Muscle of back (tissue), 13 donors: ENCODE measurements at places on chromosomes 1 and 21.

- no peak for DNase-seq
These were observed 71.9 kb downstream of the DTL start for GRCh38 chr1:212107481-212107880.

DNA sequence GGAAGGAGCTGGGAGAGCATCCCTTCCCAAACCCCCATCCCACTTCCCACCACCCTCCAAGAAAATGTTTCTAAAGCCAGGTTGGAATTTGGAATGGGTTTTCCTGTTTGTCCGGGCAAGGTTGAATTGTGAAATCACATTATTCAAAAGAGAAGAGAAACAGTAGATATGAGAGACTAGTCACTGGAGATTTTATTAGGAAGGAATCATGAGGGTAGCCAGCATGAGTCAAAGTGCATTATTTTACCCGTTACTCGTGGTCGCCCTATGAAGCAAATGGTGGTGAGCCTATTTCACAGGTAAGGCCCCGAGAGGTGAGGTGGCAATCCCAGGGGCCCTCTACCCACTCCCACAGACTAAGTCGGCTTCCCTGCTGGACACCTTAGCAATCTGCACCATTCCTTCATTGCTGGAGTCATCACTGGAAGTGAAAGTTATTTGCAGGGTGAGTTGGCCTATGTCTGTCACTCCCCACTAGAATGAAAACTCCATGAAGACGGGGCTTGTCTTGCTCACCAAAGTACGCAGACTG, 52.8 kb downstream of the TOMM20 start:
- no peak for DNase-seq

DNA sequence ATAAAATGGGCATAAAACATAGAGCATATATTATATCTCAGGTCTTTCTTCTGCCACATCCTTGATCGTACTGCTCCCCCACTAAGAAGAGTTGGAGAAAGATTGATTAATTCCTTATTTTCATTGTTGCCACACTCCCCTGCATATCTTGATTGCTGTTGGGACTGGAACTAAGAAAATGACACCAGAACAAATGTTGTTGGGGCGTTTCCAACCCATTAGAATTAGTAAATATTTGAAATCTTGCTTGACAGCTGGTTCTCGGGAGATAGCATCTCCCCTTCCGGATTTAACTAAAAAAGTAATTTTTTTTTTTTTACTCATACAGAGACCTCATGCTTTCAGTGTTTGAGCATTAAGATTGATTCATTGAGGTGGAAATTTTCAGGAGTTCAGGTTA, 493.0 kb upstream of the PLXNA2 start:
- DNase-seq = no peak

GRCh38 chr1:152190589-152190988, 31.6 kb upstream of the RPTN start:
- no peak for DNase-seq

- DNase-seq = no peak
These were observed 24.5 kb downstream of the CNIH3 start for GRCh38 chr1:224640587-224640986.

- no peak for DNase-seq
These were observed 2.2 kb downstream of the PTGFRN start for GRCh38 chr1:116911779-116912469.

GRCh38 chr1:246477634-246478033, 29.4 kb downstream of the SMYD3 start:
- no peak for DNase-seq

GRCh38 chr1:39076127-39076798, 50.1 kb downstream of the NDUFS5 start:
- peak; percentile 79 for DNase-seq

GRCh38 chr1:116113615-116114014, 2.4 kb downstream of the MAB21L3 start:
- no peak for DNase-seq

DNA sequence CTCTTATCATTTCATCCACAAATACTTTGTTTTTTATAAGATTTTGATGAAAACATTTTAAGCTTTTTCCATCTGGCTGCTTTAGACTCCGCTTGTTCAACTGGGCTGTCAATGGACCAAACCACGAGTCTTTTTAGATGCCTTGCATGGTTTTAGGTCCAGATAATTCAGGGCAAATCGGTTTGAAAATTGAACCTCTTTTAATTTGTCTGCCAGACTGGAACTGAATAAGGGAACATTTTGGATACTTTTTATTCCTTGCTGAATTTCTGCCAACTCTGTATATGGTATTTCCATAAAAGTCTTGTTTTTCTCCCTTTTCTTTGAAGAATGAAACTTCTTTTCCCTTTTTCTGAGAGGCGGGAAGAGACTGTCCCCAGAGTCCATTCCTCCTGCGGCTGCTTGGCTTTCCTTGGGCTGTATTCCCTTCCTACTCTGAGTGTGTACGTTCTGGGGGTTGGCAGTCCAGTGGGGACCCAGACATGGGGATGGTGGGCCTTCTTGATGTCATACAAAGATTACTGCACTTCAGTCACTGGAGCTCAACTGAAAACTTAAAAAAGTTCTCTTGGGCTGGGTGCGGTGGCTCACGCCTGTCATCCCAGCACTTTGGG, 46.5 kb upstream of the CNN3 start:
- peak; percentile 81 for DNase-seq

- no peak for DNase-seq
These were observed 87.8 kb downstream of the GLUL start for GRCh38 chr1:182303778-182304177.

- DNase-seq = no peak
These were observed 101.3 kb downstream of the PLPPR4 start for GRCh38 chr1:99365545-99365944.

- DNase-seq = no peak
These were observed 4.1 kb upstream of the HDGF start for GRCh38 chr1:156755527-156755950.

GRCh38 chr1:198079432-198079951, 77.3 kb upstream of the NEK7 start:
- no peak for DNase-seq

DNA sequence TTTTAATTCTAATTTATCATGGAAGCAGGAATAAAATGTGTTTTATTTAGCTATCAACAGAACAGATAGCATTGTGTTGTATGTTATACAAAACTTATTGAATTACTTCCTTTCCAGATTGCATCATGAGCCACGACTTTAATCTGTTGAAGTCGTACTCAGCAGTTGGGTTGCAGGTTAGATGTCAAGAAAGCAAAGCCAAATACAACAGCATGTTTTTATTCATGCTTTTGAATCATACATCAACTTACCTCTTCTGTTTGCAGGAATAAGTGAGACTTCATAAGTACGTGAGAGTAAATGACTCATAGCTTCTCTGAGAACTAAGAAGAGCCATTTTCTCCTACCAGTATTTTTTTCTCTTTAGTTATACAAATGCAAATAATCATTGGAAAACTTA, 110.8 kb upstream of the ADGRL4 start:
- DNase-seq = no peak

DNA sequence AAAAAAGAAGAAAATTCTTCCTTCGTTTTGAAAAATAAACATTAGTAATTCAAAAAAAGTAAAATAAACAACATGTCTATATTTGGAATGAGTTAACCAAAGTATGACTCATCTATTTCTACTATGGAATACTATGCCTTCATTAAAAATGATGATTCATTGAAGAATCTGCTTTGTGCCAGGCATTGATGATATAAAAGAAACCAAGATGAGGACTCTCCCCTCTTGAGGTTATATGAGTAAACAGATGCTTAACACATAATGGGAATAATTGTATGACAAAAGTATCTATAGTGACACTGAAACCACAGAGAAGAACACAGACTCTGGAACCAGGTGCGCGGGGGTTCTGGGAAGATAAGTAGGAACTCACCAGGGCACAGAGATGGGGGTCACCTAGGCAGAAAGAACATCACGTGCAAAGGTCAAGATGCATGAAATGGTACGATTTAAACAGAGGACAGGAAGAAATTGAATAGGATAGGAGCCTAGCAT, 18.8 kb downstream of the ELF3 start:
- DNase-seq = no peak

- DNase-seq = no peak
These were observed 633 bp upstream of the RFX5 start for GRCh38 chr1:151347523-151348246.

- no peak for DNase-seq
These were observed 17.4 kb upstream of the ACTRT2 start for GRCh38 chr1:3003941-3004270.

- DNase-seq = no peak
These were observed 6.7 kb upstream of the PINK1 start for GRCh38 chr1:20626524-20626923.

- DNase-seq = no peak
These were observed 36.4 kb downstream of the ABCA4 start for GRCh38 chr1:94084547-94084946.

DNA sequence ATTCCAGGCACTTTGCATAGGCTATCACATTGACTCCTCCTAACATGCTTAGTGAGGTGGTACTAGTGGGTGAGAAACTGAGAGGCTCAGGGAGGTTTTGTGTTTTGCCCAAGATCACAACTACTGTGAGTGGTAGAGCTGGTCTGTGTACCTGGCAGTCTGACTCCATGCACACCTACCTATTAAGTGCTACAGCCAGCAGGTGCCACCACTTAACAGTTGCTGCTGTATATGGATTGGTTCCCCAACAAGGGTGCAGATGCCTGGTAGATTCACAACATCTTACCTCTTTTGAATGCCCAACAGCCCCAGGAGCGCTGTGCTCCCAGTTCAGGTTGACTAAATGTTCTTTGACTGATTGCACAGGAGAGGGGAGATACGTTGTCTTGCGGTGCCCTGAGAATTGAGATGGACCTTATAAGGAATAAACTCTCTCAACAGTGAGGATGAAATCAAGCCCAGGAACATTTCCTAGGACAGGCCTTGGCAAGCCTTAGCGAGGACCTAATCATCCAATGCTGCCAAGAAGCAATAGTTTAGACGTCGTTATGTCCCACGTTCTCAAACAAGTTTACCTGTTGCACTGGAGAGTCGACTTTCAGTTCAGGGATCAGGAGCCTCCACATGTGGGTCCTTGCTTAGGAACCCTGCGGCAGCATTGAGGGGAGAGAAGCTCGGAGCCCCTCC, 78.9 kb upstream of the F3 start:
- DNase-seq = no peak

GRCh38 chr1:234531151-234531635, 52.2 kb upstream of the TARBP1 start:
- DNase-seq = no peak

DNA sequence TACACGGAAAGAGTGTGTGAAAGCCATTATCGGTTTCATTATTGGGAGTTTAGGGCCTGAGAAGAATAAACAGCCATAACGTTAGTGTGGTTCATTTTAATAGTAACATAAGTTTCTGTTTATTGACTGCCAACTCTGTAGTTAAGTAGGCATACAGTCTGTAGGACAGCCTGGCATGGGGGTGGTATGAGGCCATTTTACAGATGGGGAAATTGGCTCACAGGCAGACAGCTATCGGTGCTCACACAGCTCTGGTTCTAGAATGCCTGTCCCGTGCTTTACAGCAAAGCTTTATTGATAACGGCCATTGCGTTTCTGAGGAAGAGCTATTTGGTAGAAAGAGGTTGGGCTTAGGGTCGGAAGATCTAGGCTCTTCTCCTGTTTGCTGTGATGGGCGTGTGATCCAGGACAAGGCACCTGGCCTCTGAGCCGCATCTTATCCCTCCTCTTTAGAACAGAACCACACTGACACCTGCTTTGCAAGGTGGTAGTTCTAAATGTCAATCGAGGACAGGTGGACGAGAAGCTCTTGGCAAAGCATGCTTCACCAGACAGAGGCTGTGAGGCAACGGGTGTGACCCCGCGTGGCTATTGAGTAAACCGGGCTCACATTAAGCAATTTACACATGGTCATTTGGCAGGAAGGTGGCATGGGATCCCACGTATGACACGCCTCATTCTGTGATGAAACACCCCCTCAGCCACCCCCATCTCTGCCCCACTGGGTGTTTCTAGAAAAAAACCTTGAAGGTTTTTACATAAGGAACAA, 14.9 kb downstream of the ETS2 start:
- no peak for DNase-seq

DNA sequence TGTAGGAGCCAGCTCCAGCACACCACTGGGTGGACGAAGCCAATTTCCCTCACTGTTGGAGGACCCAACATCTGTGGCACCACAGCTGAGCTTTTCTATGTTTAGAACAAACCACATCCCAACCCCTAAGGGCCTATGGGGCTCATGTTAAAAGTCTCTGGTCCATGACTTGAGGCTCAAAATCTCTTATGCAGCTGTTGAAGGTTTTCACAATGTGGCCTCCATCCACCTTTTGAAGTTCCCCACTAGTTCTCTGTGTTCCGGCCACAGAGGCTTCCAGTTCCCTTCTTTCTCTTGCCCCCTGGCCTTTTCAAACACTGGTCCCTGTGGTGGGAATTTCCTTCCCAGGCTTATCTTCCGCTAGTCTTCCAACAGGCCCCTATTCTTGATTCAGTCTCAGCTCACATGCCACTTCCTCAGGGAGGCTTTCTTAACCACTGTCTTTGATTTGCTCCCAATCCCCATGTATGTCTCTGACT, 3.9 kb upstream of the IFNLR1 start:
- no peak for DNase-seq

DNA sequence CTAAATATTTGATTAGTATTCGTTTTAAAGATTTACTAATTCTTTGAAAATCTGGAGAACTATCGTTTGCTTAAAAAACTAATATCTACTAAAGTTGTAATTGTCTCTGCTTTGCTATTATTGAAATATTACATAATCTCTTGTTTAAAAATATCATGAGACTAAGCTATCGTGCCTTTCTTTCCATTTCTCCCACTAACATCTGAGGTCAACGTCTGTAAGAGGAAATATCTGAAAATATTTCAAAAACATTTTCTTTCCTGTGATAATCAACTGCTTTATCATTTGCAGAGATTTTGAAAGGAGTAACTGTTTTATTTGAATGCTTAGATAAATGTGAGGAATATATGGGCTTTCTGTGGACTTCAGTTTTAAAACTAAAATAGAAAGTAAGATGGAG, 694.1 kb downstream of the USP25 start:
- no peak for DNase-seq

DNA sequence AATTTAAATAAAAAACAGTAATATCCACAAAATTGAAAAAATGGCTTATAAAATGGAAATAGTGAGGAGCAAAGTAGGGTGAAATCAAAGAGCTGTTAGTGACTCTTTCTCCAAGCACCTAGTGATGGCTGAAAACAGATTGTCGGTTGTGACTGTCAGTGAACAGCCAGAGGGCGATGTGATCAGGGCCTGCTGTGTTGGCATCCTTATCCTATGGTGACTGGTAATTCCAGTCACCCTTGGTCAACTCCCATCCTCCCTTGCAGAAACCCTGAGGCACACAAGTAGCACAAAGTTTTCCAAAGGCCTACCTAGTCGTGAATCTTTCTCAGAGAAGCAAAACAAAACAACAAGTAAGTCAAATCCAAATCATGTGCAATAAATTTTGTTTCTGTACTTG, 599.8 kb upstream of the CXADR start:
- DNase-seq = no peak

- DNase-seq = no peak
These were observed 223.9 kb downstream of the S1PR1 start for GRCh38 chr1:101460739-101461138.

DNA sequence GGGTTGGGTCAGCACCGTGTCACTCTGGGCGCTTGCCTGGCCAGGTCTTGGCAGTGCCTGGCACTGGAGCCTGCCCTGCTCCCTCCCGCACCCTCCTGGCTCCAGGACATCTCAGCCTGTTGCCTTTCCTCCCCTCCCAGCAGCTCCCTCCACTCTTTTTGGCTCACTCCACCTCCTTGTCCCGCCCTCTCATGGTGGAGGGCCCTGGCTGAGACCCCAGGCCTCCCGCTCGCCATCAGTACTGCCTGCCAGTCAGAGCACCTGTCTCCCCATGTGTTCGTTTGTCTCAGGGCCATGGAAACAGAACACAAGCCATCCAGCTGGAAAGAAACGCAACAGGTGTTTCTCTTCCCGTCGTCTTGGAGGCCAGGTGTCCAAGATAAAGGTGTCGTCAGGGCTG, 61.0 kb downstream of the B3GALT5 start:
- DNase-seq = no peak
